ENCODE measurements at places on chromosomes 13 and 19.

DNA sequence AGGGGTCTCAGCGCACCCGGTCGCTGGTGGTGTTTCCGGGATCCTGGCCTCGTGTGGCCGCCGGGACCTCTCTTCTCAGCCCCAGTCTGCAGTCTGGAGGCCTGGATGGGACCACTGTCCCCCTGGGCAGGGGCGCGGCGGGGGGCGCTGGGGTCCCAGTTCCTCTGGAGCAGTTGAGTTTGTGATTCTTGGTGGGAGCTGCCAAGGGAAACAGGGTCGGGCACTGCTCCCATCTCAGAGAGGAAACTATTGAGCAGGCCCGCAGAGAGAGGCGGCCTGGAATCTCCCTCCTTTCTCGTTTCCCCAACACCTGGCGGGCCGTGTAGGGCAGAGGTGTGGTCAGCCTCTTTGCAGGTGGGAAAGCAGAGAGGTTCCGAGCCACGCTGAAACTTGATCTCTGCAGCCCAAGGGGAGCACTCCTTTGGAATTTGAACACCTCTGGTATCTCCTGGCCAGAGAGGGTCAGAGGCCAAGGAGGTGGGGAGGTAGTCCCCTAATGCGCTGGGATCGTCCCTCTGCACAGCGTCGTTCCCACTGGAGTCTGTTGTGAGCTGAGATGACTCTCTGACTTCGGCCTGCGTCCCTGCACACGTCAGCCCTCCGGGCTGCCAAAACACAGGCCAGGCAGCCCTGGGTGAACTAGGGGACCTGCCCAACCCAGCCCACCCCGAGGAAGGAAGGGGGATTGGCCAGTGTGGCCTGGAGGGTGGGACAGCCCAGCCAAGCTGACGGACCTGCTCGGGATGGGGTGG, 741 bp downstream of the PLEKHF1 start:
- DNase-seq = peak; percentile 76

GRCh38 chr19:9885077-9885552, 50.0 kb downstream of the PIN1 start:
- peak; percentile 58 for DNase-seq

DNA sequence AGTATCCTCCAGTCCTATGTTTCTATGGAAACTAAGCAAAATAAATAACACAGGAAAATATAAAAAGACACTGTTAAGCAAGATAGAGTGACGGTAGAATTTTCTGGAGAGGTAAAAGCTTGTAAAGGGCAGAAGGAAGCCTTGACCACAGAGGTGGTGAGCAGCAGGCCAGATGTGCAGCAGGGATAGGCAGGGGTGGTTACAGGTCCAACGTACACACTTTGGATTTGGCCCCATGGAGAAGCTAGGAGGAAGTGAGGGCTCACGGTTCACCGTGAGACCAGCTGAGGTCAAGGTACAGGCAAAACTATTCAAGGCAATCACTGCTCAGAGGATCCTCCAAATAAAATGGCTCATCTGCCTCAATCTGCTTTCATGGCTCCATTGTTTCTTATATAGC, 242.8 kb downstream of the B3GLCT start:
- DNase-seq = no peak

- no peak for DNase-seq
Observed at GRCh38 chr19:38107129-38107528, 116.9 kb downstream of the DPF1 start.

- peak; percentile 17 for DNase-seq
Observed at GRCh38 chr19:4547303-4548237, 7.7 kb upstream of the LRG1 start.

DNA sequence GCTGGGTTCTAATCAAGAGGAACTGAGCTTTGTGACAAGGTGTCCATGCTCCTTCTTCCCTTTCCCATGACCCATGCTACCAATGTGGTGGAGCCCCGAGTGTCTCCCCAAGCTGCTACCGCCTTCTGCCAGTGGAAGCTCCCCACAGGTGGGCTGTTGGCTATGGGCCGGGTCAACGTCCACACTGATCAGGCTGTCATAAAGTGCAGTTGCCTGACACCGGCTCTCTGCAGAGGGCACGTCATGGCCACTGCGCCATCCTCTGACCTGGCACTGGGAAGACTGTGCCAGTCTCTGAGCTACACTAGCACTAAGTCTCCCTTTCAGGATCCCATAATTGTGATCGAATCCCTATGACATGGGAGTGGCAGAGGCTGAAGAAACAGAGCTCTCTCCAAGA, 192.3 kb downstream of the USP12 start:
- no peak for DNase-seq

GRCh38 chr19:18961767-18962620, 21.0 kb upstream of the HOMER3 start:
- DNase-seq = no peak

GRCh38 chr13:84528408-84529070, 646.3 kb upstream of the SLITRK1 start:
- no peak for DNase-seq

- DNase-seq = peak; percentile 71
Observed at GRCh38 chr19:1453525-1454364, 3.8 kb downstream of the APC2 start.

GRCh38 chr19:633786-634639, 676 bp upstream of the POLRMT start:
- DNase-seq = no peak

GRCh38 chr13:57123681-57124080, 17.0 kb upstream of the PRR20A start:
- DNase-seq = peak; percentile 36

GRCh38 chr19:7526059-7526929, 3.9 kb downstream of the MCOLN1 start:
- DNase-seq = no peak

GRCh38 chr19:49470615-49470978, 3.4 kb upstream of the FLT3LG start:
- no peak for DNase-seq

DNA sequence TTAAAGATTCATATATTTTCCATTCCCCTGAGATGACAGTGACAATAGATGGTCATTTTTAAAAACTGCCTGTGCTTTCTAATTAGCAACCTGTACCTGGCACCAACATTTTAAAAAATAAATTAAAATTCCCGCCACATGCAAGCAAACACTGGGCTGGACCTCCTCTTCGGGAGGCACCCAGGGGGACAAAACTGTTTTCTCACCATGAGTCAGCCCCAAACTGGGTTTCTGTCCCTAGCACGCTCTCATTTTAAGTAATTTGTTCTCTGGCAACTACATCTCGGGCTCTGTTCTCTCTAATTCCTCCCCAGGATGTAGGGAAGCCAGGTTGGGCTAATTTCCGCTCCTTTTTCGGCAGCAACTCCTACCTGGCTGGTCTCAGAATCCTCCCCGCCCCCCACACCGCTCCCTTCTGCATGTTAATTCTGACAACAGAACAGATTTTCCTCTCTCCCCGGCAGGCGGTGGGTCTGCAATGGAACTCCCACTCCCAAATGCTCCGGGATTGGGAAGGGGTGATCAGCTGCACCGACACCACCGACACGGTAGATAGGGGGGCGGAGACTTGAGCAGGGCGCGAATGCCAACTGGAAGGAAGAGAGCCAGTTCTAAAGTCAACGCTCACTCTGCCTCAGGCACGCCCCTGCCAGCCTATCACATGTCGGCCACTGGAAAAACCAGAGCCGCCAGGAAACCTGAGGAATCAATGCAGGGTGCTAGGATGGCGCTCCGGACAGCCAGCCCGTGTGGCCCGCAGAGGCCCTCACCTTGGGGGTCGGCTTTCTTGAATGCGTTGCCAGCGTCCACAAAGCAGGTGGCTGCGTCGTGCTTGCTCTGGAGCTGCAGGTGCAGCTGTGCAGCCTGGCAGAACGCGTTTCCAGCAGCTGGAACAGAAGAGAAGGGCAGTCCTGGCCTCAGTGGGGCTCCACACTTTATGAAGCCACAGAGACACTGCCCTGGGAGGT, 14.7 kb downstream of the NAPA start:
- no peak for DNase-seq

GRCh38 chr13:76711550-76712182, 174.5 kb downstream of the KCTD12 start:
- peak; percentile 81 for DNase-seq

GRCh38 chr13:76672420-76672819, 213.8 kb downstream of the KCTD12 start:
- peak; percentile 66 for DNase-seq

DNA sequence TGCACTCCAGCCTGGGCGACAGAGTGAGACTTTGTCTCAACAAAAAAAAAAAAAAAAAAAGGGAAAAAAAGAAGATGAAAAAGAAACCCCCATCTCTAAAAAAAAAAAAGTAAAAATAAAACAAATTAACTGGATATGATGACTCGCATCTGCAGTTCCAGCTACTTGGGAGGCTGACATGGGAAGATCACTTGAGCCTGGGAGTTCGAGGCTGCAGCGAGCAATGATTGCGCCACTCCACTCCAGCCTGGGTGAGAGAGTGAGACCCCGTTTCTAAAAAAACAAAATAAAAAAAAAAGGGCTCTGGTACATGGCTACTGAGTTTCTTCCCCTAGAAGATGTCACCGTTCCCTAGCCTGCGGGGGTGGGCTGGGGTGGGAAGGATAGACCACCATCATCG, 2.4 kb upstream of the CATSPERG start:
- DNase-seq = no peak

- peak; percentile 70 for DNase-seq
Observed at GRCh38 chr19:41352609-41353465, 885 bp downstream of the TGFB1 start.

GRCh38 chr13:101140087-101140770, 276.1 kb downstream of the NALCN start:
- no peak for DNase-seq

DNA sequence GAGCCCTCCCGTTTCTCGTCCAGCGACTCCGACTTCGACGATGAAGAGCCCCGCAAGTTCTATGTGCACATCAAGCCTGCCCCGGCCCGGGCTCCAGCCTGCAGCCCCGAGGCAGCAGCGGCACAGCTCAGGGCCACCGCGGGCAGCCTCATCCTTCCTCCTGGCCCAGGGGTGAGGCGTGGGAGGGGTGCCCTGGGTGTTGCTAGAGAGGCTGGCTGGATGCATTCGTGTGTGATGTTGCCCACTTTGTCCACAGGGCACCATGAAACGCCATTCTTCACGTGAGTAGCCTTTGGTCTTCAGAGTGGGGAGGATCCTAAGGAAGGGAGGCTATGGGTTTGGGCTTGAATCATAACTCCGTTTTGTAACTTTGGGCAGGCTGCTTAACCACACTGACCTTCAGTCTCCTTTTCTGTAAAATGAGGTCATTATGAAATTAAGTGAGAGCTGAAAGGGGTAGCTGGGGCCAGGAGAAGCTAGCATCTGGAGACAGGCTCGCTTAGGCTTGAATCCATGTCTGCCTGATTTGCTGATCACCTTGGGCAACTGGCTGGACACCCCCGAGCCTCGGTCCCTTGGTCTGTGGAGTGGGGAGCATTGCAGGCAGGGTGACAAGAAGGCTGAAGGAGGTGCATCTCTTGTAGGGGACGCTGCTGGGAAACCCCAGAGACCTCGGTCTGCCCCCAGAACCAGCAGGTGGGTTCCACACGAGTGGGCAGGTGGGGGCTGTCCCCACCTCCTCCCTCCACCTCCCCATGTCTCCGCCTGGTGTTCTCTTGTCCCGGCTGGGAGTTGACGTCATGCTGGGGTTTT, 18.7 kb upstream of the B3GNT3 start:
- no peak for DNase-seq

DNA sequence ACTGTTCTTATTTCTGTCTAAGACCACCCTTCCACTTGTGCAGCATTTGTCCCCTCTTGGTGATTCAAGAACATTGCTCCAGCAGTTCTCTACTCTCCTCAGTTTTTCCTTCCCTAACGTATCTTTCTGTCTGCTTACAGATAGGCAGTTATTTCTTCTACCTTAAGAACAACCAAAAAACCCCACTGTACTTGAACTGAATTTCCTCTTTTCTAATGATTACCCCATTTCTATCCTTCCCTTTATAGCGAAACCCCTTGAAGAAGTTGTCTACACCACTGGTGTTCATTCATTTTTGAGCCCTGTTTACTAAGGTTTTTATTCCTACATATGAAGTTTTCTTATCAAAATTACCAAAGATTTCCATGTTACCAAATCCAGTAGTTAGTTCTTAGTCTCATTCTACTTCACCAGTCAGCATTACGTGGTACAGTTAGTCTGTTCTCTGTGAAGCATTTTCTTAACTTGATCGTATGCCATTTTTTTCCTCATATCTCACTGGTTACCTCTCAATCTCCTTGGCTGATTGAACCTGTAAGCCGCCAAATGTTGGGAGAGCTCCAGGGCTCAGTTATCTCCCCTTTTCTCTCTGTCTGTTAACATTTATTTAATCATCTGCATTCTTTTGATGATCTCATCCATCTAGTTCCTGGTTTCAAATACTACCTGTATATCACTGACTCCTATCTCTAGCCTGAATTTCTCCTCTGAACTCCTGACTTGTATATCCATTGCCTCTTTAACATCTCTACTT, 9.0 kb downstream of the LSM14A start:
- no peak for DNase-seq

GRCh38 chr13:50911937-50912795, 2.6 kb downstream of the RNASEH2B start:
- peak; percentile 94 for DNase-seq

DNA sequence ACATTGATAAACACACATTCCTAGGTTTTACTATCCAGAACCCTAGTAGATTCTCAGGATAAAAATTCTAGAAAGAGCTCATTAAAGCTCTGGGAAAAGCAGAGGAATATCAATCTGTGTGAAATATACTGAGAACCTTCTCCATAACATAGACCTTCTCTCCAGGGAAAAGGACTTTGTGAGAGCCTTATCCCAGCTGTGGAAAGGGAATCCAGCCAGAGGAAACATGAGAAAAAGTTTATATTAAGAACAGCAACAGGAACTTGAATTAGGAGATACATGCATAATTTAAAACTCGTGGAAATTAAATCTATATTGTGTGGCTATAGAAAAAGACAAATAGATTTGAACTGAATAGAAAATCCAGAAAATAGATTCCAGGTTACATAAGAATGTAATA, 1639.9 kb downstream of the EFNB2 start:
- DNase-seq = no peak

DNA sequence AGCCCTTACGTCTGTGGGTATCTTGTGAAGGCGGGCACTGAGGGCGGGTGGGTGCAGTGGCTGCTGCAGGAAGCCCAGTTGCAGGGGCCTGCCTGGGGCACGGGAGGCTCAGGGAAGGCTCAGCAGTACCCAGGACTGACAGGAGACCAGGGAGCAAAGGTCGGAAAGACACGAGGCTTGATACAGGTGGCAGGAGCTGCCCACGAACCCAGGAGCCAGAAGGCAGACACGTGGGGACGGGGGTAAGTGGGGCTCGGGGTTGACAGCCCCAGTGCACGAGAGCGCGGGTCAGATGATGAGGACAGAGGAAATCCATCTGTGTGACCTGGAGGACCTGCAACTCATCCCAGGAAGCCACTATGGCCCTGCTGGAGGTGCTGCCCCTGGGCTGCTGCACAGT, 25.3 kb downstream of the ELAVL1 start:
- DNase-seq = no peak

DNA sequence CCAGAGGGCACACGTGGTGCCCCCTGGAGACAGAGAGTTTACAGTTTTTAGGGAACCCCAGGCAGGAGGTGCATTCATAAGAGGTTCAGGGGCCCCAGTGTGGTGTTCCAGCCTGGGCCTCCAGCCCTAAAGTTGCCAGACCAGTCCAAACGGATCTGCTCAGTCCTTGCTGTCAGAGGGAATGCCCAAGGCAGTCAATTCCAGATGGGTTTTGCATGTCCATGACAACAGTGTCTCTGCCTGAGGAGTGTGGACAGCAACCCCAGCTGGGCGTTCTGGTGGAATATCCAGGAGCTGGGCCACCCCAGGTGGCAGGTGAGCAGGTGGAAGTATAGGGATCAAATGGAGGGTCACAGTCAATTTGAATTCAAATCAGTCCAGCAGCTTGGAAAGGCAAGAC, 25.3 kb downstream of the FBXO27 start:
- DNase-seq = no peak

Data from astrocyte of the hippocampus (primary cell).